ENCODE measurements at places on chromosomes 4 and X. TPM values are rescaled to one million over a fixed set of nuclear protein-coding genes. Genes with fewer than 3 reads are reported as not detected.
A peak's percentile ranks its signal among the peaks of the same experiment; 100 is the strongest.

Gene DUSP9
- total RNA-seq: not detected

GRCh38 chrX:134235236-134235635 lies 1.7 kb upstream of the CCDC160 start:
- no peak for DNase-seq

GRCh38 chr4:122959441-122959840 lies 37.0 kb upstream of the NUDT6 start:
- no peak for DNase-seq

- DNase-seq: peak; percentile 43
Observed at GRCh38 chr4:10050261-10050661, 29.0 kb upstream of the SLC2A9 start.

- no peak for DNase-seq
Observed at GRCh38 chr4:113153529-113154101, 104.2 kb downstream of the ANK2 start.

Measured in stomach (tissue), 19 donors.